ENCODE measurements at places on chromosomes 12 and 14. TPM values are rescaled to one million over a fixed set of nuclear protein-coding genes. Genes with fewer than 3 reads are reported as not detected.

DNA sequence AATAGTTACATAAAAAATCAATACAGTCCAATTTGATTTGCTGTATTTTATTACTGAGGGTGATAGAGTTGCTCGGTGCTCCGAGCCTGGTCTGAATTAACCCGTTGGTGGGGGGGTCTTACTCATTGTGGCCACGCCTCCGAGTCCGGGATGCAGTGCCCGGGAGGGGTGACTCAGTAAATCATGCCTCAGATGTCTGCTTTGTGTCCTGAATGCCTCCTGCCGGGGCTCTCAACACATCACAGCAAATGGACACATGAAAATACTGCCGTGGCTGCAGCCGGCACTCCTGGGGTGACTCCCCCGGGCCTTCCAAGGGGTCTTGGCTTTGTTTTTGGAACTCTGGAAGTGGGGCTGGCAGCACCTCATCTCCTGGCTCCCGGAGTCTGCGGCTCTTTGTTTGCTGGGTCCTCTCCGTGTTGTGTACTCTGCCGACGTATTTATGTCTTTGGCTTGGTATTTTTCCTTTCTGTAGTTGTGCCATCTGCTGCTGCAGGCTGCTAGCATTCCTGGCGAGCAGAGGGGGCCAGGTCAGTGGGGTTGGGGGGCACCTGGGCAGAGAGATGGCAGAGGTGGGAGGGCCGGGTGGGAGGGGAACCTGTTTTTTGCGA, 129.0 kb downstream of the AACS start:
- DNase-seq = peak; percentile 38

DNA sequence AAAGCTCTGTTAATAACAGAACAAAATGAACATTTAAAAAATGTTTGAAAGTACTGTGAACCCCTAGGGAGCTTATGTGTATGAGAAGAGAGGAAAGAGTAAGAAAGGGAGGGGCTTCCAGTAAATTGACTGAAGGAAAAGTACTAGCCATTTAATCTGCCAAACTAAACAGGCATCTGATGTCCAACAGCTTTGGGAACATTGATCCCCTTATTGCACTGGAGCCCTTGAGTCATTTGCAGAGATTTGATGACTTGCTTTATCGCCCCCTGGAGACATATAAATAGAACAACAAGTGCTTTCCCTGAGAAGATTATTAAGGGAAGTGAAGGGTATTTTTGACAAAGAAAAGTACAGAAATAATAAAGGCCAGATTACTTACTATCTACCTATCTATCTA, 319.3 kb upstream of the NOVA1 start:
- DNase-seq = no peak

DNA sequence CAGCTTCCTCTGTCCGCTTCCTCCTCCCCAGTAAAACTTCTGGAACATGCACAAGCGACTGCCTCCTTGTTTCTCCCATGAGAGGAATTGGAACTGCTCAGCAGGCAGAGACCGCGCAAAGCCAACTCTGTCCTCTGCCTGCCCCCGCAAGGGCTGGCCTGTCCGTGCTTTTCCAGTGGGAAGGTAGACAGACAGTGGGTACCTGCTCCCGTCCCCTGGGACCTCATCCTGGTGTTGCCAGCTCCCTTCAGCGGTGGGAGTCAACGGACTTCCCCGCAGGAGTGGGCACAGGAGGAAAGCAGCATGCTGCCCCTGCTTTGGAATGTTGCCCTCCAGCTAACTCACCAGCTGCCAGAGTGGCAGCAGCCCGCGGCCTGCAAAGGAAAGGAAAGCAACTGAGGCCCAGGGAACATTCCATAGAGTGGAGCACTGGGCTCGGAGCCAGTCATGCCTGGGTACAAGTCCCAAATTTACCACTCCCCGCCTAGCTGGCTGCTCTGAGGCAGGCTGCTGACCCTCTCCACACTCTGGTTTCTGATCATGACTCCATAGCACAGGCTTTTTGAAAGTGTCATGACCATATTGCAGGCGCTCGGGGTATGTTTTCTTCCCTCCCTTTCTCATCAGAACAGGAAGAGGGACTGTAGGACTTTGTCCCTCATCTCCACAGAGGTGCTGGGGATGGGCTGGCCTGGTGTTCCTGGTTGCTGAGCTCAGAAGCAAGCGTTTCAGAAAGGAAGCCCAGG, 89.2 kb upstream of the CLMN start:
- no peak for DNase-seq

DNA sequence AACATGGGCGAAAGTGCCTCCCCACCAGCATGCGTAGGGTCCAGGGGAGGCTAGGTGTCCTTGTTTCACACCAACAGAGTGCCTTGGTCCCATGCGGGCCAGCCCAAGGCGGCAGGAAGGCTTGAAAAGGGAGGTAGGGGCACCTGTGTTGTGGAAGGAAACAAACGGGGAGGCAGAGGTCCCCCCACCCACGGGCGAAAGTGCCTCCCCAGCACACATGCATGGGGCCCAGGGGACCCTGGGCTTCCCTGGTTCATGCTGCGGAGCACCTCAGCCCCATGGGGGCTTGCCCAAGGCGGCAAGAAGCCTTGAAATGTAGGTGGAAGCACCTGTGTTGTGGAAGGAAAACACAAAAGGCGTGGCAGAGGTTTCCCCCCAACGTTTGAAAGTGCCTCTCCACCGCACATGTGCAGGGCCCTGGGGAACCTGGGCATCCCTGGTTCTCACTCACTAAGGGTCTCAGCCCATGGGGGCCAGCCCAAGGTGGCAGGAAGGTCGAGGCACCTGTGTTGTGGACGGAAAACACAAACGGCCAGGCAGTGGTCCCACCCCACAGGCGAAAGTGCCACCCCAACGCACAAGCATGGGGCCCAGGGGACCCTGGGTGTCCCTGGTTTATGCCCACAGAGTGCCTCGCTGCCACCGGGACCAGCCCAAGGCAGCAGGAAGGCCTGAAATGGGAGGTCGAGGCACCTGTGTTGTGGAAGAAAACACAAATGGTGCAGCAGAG, 374.7 kb downstream of the ALG10 start:
- DNase-seq = no peak

GRCh38 chr12:85527192-85527591, 247.2 kb downstream of the ALX1 start:
- no peak for DNase-seq

- no peak for DNase-seq
These were observed 19.4 kb downstream of the TMEM116 start for GRCh38 chr12:111993292-111994150.

DNA sequence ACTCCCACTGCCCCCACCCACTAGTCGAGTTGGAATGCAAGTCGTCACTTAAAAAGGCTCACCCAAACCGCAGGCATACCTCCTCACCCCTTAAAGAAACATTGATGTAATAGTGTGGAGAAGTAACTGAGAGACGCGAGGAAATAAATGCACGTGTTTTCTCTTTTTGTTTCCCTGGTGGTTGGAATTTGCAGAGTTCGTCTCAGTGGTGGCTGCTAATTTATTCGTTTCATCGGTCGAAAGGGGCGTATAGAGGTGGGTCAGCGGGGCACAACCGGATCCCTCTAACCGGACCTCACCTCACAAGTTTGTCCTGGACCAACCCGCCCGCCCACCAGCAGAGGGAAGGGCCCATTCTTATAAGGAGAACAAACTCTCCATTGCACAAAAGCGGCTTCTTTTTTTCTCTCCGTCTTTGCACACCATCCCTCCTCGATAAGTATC, 5.0 kb upstream of the NPAS3 start:
- no peak for DNase-seq

- peak; percentile 47 for DNase-seq
These were observed 62.2 kb downstream of the PPP1R36 start for GRCh38 chr14:64612021-64612380.

GRCh38 chr12:20883288-20883687, 72.8 kb downstream of the SLCO1B3 start:
- peak; percentile 71 for DNase-seq

- DNase-seq = peak; percentile 36
These were observed 219.3 kb upstream of the NOS1 start for GRCh38 chr12:117580718-117581062.

DNA sequence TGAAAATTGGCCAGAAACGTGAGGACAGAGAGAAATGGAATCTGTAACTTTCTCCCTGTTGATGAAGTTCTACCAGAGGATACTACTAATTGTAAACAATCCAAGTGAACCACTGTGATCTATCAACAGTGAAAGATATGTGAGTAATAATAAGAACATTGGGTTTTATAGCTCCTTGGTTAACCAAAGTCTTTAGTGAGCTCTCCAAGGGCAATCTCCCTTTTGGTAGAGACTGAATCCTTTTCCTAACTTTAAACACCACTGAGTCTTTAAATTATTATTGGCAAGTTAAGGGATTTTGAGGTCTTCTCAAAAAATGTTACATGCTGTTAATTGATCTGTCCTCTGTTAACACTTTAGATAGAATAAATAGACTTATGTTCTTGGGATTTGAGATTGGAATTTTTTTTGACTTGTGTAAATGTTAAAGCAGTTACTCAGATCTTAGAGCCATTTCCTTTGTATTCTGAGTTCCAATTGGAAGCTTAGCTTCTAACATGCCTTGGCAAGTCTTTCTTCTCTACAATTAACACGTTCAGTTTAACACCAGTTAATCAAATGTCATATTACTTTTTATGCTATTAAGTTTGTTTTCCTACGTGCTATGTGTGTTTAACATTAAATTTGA, 338.2 kb upstream of the DDHD1 start:
- no peak for DNase-seq

The CPNE6 gene
- polyA plus RNA-seq = not detected

The PROX2 gene
- not detected for polyA plus RNA-seq

The FAM186B gene
- 0.05 TPM for polyA plus RNA-seq

The GSKIP gene
- 25.9 TPM for polyA plus RNA-seq

The MLXIP gene
- 18.1 TPM for polyA plus RNA-seq

The KRT83 gene
- polyA plus RNA-seq = 44.8 TPM

The IL26 gene
- not detected for polyA plus RNA-seq

The EML1 gene
- 29.2 TPM for polyA plus RNA-seq
